ENCODE measurements at places on chromosomes 7 and 10. TPM values are rescaled to one million over a fixed set of nuclear protein-coding genes. Genes with fewer than 3 reads are reported as not detected.

TEX36 gene
- total RNA-seq, result not detected

DNA sequence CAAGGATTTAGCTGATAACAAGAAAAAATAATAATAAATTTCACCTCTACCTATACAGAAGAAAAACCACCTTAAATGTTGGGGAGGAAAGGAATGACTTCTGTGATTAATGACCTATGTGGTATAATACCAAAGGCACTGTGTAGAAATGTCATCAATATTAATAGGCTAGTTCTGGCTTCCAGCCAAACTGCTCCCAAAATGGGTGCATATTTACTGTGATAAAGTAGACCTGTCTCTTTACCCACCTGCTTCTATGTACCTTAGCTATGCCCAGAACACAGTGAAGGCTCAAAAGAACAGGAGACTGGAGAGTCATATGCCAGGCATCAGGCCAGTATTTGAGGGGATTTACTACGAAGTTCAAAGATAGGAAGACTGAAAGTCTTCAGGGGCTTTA is 76.0 kb downstream of the ATE1 start:
- no peak for DNase-seq

- no peak for DNase-seq
These were observed 67.3 kb downstream of the DIP2C start for GRCh38 chr10:621981-622740.

GRCh38 chr7:36278620-36279172 is 111.0 kb upstream of the ANLN start:
- no peak for DNase-seq

DNA sequence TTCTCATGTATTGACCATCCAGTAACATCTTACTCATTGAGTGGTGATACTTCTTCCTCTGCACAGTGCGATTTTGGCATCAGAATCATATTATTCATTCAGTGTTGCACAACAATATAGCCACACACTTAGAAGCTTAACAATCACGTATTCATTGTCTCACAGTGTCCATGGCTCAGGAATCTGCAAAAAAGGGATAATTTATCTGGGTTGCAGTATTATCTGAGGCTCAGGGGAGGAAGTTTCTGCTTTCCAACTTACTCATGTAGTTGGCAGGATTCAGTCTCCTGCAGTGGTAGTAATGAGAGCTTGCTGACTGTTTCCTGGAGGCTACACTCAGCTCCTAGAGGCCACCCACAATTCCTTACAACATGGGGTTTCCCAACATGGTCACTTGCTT is 803.6 kb downstream of the SORCS1 start:
- peak; percentile 3 for DNase-seq

DNA sequence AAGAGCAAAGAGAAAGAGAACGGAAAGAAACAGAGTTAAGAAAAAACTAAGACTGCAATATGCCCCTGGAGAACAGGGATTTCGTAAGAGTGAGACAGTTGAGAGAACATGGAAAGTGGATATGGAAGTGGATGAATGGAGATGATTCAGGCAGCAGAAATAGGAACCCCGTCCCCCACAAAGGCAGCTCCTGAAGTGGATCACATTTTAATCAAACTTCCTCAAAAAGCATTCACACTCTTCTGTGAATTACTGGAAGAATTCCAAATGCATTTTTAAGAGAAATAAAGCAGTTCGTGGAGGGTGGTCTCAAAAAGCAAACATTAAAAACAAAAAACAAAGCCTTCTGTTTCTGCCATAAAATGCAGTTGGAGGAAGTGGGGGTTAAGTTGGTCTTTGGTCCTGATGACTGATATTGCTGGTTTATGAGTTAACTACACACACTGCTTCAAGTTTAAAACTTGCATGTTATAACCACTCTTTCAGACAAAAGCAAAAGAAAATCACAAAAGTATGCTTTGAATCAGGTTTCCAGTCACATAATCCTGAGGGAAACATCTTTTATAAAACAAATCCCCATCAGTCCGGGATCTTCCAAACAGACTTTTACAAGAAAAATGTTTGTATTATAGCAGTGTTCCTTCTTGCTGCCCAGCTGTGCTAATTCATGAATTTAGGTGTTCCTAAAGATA is 214.3 kb downstream of the FANK1 start:
- DNase-seq, result no peak

EPHA1 gene
- total RNA-seq, result 16.7 TPM

DNA sequence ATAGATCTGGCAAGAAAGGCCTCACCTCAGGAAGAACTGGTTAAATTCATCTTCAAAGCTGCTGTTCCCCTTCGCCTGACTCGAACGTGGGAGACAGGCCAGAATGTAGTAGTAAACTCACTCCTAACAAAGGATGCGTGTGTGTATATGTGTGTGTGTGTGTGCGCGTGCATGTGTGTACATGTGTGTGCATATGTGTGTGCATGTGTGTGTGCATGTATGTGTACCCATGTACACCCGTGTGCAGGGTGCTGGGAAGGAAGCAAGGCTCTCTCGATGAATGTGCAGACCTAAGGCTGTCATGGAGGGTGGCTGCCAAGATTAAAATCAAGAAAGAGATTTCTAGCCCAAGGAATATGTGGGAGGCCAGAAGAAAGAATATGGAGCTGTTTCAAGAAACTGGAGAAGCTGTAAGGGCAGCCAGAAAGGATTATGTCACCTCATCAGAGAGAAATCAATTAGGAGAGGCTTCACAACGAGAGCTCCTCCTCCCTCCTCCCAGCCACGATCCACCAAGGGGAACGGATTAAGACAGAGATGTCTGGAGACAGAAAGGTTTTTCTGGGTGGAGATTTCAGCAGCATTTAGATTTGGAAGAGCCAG is 34.0 kb upstream of the LBX1 start:
- peak; percentile 66 for DNase-seq

GRCh38 chr7:134478707-134479106 is 19.8 kb upstream of the AKR1B1 start:
- no peak for DNase-seq

Data from stomach (tissue), 19 donors.